ENCODE measurements at places on chromosomes 12 and 14.

DNA sequence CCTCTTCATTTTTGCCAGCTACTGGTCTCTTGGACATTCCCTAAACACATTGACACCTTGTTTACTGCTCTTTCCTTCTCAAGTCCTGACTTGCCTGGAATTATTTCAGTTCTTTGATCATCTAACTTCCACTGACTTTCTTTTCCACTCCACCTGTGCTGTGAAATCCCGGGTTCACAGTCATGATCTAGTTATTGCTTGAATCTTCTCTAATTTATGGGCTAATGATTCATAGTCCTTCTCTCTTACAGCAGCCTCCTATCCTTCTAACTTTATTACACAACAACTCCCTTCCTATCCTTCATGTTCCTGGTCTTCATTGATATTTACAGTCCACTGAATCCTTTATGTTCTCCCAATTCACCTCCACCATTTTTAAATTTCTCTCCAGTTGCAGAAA lies 260.1 kb downstream of the C12orf75 start:
- DNase-seq = no peak

- no peak for DNase-seq
Observed at GRCh38 chr12:51103977-51104376, 20.6 kb upstream of the CSRNP2 start.

DNA sequence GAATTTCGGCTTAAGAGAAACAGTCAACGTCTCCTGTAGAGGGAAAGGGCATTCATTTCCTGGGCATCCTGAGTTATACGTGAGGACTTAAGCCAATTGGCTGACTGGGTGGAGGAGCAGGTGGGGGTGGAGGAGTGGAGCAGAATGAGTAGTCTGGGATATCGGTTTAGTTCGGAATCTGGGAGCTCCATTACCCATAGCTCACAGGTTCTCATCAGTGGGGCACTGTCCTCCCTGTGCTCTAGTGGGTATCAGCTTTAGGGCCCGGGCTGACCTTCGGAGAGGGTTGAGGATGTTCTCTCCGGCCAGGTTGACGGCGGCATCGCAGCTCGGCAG lies 704 bp downstream of the SDR39U1 start:
- no peak for DNase-seq

DNA sequence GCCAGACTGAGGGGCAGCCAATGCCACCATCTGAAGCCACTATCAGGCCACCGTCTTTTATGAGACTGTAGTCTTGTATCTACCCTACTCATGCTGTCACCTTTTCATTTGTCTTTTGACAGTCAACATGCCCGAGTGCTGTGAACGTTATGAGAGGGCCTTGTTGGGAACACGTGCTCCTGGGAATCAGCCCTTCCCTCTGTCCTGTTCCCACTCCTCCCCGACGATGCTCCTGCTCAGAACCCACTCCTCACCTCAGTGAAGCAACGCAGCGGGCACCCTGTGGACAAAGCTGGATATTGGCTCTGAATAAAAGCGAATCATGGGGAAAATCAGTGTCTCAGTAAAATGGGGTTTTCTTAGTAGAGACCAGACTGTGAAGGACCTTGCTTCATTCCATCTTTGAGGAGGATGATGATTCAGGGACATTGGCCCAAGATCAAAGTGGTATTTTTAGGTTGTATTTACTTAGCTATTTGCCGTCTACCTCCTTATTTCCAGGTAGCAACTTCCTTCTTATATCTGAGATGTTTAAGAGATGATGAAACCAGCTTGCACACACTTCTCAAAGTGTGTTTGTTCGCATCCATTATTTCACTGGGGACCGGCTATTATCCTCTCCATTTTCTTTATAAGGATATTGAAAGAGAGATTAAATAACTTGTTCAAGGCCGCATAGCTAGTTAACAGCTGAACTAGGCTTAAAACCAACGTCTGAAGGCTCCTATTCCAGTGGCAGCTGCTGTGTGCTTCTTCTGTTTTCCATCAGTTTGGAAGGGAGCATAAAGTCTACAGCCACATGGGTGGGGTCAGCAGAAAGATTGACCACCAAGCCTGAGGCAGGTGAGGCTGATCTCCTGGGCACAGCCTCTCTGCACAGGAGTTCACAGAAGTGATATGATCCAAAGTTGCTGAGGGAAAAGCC lies 43.9 kb upstream of the CTDSP2 start:
- DNase-seq = no peak

- DNase-seq = no peak
Observed at GRCh38 chr12:71763677-71764379, 9.2 kb downstream of the RAB21 start.

GRCh38 chr14:94338023-94338422 lies 14.9 kb upstream of the SERPINA6 start:
- DNase-seq = no peak

GRCh38 chr12:105278043-105278697 lies 42.2 kb upstream of the APPL2 start:
- no peak for DNase-seq

DNA sequence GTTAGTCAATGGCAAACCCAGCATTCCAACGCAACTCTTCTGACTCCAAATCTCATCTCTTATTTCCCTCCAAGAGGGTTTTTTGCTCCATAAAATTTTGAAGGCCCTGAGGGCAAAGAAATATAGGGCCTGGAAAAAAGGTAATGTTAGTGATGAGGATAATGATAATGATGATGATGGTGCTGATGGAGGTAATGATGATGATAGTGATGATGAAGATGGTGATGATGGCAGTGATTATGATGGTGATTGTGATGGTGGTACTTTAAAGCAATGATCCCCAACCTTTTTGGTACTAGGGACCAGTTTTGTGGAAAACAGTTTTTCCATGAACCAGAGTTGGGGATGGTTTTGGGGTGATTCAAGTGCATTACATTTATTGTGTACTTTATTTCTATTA lies 50.1 kb downstream of the TMX1 start:
- DNase-seq = no peak

- DNase-seq = no peak
Observed at GRCh38 chr12:3353621-3354020, 137.4 kb upstream of the PRMT8 start.
